ENCODE measurements at places on chromosomes 6 and 20.

DNA sequence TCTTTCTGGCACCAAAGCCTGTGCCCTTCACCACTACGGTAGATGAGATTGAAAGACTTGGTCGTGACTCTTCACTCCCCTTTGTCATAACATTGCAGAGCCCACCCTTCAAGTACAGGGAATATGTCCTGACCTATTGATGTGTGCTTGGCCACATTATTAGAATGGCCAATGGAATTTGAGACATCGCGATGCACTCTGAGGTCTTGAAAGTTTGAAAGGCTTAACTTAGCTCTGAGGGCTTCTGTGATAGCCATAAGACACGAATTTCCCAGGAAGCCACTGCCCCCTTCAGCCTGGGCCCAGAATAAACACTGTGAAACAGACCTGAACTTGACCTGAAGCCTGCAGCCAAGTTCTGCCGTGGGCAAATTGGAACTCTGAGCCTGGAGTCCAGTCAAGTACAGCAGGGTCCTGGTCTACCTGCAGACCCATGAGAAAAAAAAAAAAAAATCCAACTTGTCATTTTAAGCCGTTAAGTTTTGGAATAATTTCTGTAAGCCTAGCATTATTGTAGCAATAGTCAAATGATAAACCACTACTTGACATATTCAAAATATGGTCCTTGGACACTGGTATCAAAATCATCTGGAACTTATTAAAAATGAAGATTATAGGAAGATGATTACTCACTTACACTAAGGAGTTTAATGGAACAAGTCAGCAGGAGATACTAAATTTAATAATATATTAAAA is 36.9 kb upstream of the TRAF3IP2 start:
- DNase-seq = no peak

- DNase-seq = no peak
These were observed 100.1 kb upstream of the ADTRP start for GRCh38 chr6:11878735-11879134.

GRCh38 chr6:168057836-168058235 is 21.2 kb downstream of the FRMD1 start:
- DNase-seq = no peak

GRCh38 chr6:30322527-30323501 is 3.9 kb upstream of the TRIM39 start:
- no peak for DNase-seq

DNA sequence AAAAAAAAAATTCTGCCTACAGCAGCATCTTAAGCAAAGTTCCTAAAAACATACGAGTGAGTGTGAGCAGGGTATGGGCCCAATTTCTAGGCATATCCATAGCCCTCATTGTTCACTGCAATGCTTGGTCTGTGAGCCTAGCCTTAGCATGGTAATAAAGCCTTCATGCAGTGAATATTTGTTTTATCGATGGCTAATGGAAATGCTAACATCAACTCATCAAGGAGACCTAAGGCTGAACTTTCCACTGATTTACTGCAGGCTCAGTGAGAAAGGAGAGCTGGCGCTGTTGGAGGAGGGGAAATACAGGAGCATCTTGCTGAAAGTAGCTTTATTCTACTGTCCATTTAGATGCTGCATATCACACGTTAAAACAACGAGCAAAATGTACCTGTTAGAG is 139.6 kb upstream of the DTNBP1 start:
- no peak for DNase-seq

GRCh38 chr20:63032861-63033793 is 26.4 kb upstream of the BHLHE23 start:
- DNase-seq = peak; percentile 71

GRCh38 chr6:144543006-144543871 is 258.1 kb downstream of the UTRN start:
- DNase-seq = no peak

DNA sequence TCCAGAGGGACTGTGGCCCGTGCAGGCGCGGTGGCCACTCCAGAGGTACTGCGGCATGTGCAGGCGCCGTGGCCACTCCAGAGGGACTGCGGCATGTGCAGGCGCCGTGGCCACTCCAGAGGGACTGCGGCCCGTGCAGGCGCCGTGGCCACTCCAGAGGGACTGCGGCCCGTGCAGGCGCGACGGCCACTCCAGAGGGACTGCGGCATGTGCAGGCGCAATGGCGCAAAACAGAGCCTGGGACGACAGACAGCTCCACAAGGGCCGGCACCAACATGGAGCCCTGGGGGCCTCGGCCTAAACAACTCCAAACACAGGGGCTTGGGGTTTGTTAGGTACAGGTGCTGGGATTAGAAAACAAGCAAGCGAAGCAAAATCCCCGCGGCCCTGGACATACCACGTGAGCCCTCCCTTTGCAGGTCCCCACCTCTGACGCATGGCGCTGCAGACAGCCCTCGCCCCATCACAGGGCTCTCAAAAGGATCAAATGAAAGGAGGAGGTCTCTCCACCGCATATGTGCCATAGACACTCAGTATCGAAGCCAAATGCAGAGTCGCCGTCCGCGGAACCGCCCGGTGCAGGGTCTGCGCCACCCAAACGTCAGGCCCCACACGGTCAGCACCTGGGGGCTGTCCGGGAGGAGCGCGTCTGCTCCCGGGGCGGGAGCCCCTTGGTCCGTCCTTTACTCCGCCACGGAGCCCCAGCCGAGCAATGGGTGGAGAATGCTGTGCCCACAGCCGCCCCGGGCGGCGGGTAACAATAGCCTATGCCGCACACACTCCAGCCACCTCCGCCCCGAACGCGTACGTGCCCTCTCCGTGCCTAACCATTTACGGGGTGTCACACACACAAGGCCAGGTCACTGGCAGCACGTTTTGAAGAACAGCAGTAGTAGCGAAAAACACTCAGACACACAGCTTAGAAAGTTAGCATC is 85.7 kb downstream of the TAF4 start:
- DNase-seq = peak; percentile 71

DNA sequence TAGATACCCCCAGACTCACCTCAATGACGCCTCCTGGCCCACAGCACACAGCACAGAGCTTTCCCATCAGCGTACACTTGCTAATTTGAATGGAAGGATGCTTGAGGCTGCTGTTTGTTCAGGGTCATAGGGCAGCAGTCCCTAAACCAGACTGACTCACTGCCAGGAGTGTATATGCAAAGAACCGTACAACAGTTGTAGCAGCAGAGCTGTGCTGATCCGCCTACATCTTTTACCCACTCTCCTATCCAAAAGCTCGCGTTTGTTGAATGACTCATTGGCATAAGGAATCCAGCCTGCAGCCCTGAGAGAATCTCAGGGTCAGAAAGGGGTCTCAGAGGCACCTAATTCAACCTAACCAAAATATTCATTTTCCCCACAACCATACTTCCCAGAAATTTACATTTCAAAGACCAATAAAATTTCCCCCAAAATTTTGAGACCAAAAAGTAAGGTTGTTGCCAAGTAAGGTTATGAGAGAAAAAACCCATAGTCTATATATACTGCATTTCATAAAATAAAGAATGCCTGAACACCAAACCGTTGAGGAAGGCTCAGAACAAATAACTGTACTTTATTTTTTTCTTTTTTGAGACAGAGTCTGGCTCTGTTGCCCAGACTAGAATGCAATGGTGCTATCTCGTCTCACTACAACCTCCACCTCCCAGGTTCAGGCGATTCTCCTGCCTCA is 35.3 kb upstream of the CCND3 start:
- DNase-seq = no peak

DNA sequence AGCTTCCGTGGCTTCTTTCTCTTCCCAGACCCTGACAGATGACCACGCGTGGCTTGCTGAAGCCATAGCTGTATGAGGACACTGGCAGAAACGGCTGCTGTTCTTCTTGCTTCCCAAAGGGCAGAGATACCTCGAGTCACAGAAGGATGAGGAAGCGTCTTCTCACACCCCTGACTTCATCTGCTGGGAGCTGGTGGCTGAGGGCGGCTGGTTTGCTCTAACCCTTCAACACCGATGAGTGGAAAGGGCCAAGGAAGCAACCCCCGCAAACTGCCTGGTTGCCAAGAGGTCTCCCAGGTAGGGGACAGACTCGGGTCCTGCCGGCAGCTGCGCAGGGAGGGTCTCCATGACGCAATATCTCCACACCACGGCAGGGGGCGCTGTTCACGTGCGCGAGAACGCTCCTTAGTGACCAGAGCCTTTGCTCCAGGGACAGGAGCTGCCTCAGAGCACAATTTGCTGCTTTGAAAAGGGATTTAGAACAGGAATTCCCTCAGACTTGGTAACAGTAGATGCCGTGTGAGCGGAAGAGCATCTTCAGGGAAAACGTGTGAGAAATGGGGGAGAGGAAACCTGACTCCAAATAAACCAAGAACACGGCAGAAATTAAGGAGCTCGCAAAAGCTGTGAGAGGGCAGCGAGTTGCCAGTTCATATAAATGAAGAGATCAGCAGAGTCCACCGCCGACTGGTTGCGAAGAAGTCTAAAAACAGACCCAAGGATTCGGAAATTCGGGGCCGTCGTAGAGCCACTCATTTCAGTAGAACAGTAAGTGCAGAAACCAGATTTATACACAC is 80.2 kb downstream of the ERMARD start:
- DNase-seq = peak; percentile 93
